ACHN (cell line): ENCODE measurements at places on chromosomes 12 and 14.

DNA sequence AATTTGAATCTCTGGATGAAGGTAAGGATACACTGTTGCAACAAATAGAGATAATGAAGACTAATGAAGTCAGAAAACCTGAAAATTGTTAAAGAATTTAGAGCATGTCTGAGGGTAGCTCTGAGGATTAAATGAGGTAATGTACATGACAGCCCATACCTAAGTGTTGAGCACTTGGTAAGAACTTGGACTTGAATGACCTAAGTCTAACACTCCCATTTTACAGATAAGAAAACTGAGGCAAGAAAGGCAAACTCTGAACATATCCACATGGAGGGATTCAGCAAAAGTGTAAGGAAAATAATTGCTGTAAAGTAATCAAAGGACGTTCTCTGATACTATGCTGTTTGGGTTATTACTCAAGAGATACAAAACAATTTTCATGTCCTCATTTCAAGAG, 29.0 kb downstream of the PTPRB start:
- DNase-seq, result no peak

- no peak for DNase-seq
Measured at GRCh38 chr12:86435053-86435452, 178.9 kb upstream of the MGAT4C start.

GRCh38 chr12:70661466-70662161, 24.4 kb upstream of the PTPRB start:
- peak; percentile 25 for DNase-seq

DNA sequence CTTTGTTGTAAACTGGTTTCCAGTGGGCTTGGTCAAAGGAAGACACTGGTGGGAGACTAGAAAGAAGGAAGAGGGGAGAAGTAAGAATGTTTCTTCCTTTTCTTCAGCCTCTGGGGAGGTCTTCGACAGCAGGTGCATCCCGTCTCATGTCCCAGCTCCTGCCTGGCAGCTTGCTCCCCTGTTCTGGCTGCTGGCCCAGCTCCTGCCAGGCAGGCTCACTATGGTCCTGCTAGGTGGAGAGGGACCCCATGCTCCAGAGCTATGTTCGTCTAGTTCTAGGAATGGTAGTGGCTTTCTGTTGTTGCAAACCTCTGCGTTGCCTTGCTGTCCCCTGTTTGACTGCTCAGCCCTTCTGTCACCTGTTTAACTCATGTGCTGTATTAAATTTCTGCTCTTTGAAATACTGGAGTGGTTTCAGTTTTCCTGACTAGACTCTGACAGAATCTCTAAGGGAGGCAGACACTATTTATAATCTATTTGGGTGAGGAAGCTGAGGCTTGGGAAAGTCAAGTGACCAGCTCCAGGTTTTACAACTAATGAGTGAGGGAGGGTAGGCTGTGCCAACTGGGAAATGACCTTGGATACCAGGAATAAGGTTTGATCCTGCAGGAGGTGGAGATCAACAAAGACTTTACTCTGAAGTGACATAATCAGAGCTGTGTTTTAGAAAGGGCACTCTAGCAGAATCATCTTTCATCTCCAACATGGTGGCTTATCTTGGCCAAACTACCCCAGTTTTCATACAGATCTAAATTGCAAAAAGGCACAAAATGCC, 94.7 kb upstream of the DDHD1 start:
- no peak for DNase-seq

GRCh38 chr14:43297794-43298193, 1209.3 kb downstream of the FSCB start:
- no peak for DNase-seq

GRCh38 chr12:129363041-129363440, 509.8 kb downstream of the GLT1D1 start:
- DNase-seq, result no peak

DNA sequence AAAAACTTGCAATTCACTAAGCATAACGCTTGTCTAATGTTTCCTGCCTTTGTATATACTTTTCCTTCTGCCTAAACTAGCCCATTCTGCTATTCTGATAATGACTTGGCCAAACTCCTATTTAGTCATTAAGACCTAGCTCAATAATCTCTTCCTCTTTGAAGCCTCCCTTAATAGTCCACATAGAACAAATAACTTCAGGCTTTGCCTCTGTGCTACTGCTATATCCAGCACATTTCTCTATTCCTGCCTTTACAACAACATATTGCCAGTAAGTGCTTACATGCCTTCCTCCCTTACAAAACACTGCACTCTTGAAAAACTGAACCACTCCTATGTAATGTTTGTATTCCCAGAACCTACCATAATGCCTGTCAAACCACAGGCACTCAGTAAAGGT, 13.8 kb downstream of the PRICKLE1 start:
- DNase-seq, result no peak

- DNase-seq, result no peak
Measured at GRCh38 chr12:11718768-11719253, 69.3 kb downstream of the ETV6 start.

GRCh38 chr12:41612892-41613557, 424.9 kb downstream of the PDZRN4 start:
- DNase-seq, result no peak

DNA sequence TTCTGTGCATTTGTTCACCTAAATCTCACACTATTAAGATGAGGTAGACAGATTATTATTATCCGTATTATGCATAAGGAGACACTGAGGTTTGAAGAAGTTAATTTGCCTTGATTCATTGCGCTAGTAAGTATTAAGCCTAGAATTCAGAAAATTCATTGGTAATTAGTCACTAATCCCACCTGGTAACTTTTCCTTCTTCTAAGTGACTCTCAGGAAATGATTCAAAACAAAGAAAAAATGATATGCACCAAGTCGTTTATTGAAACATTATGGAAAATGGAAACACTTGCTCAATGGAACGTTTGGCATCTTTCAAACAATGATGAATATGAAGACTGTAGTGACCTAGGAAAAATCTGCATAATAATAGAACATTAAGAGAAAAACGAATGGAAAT, 15.2 kb downstream of the RFX4 start:
- DNase-seq, result no peak

- no peak for DNase-seq
Measured at GRCh38 chr12:542395-543113, 82.8 kb downstream of the B4GALNT3 start.

GRCh38 chr12:111570084-111570961, 28.8 kb downstream of the ATXN2 start:
- DNase-seq, result peak; percentile 96

GRCh38 chr12:133156125-133156690, 25.1 kb upstream of the ZNF268 start:
- peak; percentile 8 for DNase-seq

DNA sequence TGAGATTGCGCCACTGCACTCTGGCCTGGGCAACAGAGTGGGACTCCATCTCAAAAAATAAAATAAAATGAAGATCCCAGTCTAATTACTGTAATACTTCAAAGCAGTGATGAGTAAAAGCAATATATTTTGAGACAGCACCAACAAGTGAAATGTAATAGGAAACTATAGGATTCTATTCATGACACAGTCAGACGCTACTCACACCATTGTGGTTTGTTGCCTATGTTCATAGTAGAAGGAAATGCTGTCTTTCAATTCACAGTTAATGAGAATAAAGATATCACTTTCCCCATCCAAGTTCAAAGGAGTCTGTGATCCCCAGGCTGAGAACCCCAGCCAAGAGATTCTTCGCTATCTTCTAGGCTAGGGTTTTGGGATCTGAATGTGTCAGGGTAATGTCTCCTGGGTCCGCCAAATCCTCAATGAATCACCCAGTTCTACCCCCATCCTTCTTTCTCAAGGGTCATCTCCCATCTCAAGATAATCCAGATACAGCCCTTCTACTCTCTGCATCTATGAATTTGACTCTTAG, 16.6 kb upstream of the DTX1 start:
- no peak for DNase-seq

DNA sequence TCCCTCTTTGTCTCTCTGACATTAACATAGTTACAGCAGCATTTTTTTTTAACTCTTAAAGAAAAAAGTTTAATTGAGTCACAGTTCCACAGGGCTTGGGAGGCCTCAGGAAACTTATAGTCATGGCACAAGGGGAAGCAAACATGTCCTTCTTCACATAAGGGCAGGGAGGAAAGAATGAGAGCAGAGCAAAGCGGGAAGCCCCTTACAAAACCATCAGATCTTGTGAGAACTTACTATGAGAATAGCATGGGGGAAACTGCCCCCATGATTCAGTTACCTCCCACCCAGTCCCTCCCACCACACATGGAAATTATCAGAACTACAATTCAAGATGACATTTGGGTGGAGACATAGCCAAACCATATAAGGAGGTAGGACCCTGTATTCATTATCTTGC, 96.2 kb downstream of the PLBD1 start:
- no peak for DNase-seq

- DNase-seq, result no peak
Measured at GRCh38 chr14:30002859-30003258, 75.2 kb upstream of the PRKD1 start.

- DNase-seq, result peak; percentile 65
Measured at GRCh38 chr12:15982471-15982870, 71.3 kb downstream of the DERA start.

DNA sequence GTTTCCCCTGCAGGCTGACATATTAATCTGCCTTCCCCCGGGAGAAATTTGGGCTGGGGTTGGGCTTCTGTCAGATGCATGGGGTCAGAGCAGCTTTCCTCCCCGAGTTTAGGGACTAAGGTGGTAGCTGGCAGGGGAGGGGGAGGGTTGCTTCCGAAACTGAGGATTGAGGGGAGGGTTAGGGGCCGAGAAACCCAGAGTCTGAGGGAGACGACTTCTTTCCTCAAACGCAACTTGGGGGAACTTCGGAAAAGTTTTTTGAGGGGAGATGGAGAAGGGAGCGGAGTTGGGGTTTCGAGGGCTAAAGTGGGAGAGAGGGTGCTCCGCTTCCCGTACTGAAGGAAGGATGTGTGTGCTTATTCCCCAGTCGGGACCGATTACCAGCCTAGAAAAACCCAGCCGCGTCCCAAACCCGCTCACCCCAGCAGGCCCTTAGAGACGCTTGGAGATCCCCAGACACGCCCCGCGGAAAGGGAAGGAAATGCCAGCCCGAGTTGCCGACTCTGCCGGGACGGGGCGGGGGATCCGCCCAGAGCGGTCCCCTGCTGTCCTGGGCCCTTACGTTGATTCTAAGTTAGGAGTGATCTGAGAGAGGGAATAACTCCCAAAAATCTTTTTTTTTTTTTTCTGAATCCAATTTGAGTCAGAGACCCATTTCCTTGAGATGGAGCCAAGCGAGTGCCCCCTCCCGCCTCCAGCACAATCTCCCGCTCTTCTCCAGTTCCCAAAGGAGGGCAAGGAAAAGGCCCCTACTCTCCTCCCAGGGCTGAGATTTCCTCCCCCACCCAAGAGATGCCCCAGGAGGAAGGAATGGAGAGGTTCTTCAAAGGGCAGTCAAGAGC, 61.9 kb downstream of the SMUG1 start:
- peak; percentile 76 for DNase-seq

GRCh38 chr12:128856035-128856790, 2.9 kb downstream of the GLT1D1 start:
- no peak for DNase-seq

- no peak for DNase-seq
Measured at GRCh38 chr14:60008042-60008441, 83.7 kb upstream of the PCNX4 start.

- DNase-seq, result no peak
Measured at GRCh38 chr12:130066742-130067141, 95.5 kb upstream of the FZD10 start.

DNA sequence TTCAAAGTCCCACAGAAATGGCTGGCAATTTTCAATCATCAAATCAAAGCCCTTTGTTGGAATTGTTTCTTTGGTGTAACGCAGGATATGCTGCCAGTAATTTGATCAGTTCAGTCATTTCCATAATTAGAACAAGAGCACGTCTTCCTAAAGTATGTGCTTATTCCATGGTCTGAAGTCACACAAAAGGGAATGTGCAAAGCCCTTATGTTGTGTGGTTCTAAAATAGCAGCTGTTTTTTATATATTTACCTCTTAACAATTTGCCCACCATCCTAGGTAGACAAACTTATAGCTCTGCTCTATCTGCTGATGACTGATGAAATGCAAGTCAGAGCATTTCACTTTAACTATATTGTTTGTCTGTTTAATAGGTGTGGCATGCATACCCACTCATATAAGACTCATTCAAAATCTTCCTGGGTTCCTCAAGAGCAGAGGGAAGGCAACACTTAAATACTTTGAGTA, 176.1 kb upstream of the SLC38A2 start:
- DNase-seq, result no peak

GRCh38 chr14:70947739-70948138, 40.5 kb downstream of the PCNX1 start:
- DNase-seq, result no peak

DNA sequence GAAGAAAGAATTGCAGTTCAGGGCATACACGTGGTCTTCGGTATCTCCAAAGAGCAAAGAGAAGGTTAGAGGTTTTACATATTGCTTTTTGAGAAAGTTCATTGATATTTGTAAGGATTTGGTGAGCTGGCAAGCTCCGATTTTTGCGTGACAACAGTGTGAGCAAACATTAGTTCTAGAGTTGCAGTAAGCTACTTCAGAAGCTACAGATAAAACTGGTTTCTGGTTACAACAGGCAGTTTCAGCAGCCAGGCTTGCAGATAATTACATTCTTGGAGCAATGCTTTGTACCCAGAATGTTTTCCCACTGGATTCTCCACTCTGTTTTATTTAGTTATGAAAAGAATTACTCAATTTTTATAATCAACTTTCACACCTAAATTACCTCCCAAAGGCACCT, 28.2 kb downstream of the KLRK1 start:
- DNase-seq, result no peak

GRCh38 chr12:123041811-123042655, 61.6 kb downstream of the ARL6IP4 start:
- DNase-seq, result no peak

GRCh38 chr12:132268674-132269073, 60.7 kb downstream of the GALNT9 start:
- DNase-seq, result no peak

DNA sequence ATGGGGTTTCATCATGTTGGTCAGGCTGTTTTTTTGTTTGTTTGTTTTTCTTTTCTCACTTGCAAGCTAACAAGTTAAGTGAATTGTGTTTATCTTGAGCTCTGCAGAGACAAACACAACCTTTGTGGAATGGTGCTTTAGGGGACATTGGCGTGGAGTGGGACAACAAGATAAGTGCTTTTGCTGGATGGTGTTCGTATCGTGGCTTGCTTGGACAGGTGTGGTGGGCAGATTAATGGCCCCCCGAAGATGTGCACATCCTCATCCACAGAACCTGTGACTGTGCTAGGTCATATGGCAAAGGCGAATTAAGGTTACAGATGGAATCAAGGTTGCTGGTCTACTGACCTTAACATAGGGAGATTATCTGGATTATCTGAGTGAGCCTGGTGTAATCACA, 7.0 kb downstream of the MLXIP start:
- no peak for DNase-seq

- no peak for DNase-seq
Measured at GRCh38 chr12:104598342-104599271, 141.9 kb downstream of the CHST11 start.

GRCh38 chr12:30850684-30851083, 75.9 kb upstream of the TSPAN11 start:
- no peak for DNase-seq

DNA sequence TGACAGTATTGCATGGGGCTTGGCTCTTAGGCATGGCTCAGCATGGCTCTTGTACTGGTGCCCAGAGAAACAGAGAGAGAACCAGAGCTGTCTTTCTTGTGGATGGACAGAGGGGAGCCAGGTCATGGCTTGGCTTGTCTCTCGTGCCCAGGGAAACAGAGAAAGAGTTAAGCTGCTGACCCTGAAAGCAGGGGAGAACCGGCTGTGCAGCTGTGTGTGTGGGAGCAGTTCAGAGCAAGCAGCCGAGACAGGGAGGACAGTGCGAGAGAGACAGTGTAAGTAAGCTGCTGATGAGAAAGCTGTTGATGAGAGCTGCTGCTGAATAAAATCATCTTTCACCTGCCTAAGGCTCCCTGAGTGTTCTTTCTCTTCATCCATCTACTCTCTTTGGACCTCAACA, 61.3 kb upstream of the DDHD1 start:
- DNase-seq, result no peak
